Stimulated activated CD4-positive, alpha-beta T cell treated with anti-CD3 and anti-CD28 coated beads, Interleukin-2, amount 100 ng/mL, for 48 hours (primary cell): ENCODE measurements at places on chromosomes 3 and 15.

DNA sequence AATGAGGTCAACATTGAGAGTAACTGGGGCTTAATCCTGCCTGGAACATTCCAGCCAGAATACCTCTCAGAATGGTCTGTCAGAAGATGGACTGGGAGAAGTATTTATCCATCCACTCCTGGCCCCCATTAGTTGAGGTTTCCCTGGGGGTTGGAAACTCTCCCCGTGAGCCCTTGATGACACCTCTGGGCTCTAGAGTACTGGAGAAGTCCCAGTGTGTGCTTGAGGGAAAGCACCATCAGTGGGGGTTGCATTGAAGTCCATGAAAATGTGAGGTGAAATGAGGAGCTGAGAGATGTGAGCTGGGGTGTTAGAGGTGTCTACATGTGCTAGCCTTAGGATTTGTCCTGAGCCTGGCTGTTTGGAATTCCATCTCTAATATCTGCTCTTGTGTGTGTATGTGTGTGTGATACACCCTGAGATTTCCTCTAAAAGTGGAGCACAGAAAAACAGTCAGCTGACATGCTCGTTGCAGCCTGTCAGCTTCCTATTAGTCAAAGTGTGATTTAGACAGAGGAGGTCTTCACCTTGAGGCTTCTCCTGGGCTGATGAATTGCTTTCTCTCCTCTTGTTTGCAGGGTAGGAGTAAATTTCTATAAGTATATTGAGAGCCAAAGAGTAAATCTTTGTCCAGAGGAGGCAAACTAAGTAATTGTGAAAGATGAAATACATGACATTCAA, 67.6 kb downstream of the NR1D2 start:
- DNase-seq = no peak

- no peak for DNase-seq
These were observed 74.9 kb downstream of the DPH6 start for GRCh38 chr15:35471024-35471423.

- no peak for DNase-seq
These were observed 65.6 kb downstream of the ZBTB20 start for GRCh38 chr3:115081444-115081843.

GRCh38 chr15:34709866-34710265, 44.9 kb downstream of the GJD2 start:
- no peak for DNase-seq

- DNase-seq = no peak
These were observed 50.6 kb upstream of the TBC1D23 start for GRCh38 chr3:100209948-100210771.

- no peak for DNase-seq
These were observed 511.6 kb upstream of the MDFIC2 start for GRCh38 chr3:70824078-70824477.

DNA sequence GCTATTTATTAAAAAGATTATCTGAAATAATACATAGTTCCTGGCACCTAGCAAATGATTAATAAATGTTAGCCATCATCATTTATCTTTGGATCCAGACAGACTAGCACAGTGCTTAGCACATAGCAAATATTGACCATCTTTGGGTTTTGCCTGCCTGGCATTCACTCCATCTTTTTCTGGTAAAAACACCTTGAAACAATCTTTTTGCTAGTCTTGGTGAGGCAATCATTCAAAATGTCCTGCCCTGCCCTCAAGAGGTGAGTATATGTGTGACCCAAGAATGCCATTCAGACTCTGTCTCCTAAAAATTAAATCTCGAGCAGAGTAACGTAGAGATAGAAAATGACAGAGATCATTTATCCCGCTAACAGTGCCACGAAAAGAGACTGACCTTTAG, 78.3 kb upstream of the ZNF280D start:
- DNase-seq = no peak

- no peak for DNase-seq
These were observed 261.3 kb downstream of the TBC1D5 start for GRCh38 chr3:17481116-17481515.
